ENCODE measurements at places on chromosomes 7 and 10.

DNA sequence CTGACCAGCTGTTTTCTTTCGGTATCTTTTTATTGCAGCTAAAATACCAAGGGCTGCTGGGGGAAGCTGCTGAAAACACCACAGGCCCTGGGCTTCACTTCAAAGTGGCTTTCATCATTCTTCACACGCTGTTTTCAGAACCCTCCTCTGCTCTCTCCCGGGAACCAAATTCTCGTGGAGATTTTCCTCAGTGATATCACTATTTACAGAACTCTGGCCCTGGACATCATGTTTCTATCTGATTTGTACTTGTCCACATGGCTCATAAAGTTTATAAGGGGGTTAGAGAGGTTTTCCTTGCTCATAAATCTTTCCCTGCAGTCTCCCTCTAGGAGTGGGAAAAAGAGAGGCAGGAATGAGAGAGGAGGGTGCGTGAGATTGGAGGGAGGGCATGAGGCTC is 177.4 kb upstream of the NPVF start:
- DNase-seq, result no peak

DNA sequence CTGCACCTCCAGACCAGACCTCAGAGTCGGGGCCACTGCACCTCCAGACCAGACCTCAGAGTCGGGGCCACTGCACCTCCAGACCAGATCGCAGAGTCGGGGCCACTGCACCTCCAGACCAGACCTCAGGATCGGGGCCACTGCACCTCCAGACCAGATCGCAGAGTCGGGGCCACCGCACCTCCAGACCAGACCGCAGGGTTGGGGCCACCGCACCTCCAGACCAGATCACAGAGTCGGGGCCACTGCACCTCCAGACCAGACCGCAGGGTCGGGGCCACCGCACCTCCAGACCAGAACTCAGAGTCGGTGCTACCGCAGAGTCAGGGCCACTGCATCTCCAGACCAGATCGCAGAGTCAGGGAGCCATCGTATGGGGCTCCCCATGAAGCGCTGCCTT is 105.9 kb downstream of the ACTR3B start:
- no peak for DNase-seq

DNA sequence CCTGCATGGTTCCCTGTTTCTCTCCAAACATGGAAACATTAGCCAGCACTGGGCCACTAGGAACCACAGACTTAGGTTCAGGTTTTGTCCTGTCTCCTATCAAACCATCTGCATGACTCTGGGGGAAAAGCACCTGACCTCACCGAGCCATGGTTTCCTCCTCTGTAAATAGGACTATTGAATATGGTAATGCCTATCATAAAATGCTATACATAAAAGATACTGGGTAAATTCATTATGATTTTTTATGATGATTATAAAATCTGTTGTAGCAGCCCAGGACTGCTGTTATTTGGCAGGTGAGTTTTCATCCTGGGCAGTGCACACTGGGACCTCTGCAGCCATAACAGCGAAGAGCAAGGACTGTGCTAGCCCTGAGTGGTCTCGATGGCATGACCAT is 131.8 kb downstream of the SH3PXD2A start:
- DNase-seq, result no peak

DNA sequence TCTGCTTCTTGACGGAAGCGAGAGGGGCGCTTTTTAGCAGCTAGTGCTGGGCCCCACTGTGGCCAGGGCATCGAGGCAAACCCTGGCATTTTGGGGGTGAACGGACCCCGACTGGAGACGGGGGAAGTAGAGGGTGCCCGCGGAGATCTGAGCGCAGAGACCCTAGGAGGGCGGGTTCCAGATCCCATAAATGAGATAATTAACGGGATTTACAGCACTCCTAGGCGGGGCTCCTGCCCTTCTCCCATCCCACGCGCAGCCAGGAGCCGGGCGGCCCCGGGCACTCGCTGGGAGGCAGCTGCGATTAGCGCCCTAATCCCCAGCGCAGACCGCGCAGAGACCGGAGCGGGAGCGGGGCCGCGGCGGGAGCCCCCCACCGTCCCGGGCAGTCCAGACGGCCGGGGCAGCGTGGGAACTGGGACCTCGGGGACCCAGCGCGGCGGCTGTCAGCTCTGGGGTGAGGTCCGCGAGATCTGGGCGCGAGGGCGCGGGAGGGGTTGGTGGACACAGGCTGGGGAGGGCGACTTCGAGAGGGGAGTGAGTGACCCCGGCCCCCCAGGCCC is 735 bp downstream of the JCAD start:
- no peak for DNase-seq

DNA sequence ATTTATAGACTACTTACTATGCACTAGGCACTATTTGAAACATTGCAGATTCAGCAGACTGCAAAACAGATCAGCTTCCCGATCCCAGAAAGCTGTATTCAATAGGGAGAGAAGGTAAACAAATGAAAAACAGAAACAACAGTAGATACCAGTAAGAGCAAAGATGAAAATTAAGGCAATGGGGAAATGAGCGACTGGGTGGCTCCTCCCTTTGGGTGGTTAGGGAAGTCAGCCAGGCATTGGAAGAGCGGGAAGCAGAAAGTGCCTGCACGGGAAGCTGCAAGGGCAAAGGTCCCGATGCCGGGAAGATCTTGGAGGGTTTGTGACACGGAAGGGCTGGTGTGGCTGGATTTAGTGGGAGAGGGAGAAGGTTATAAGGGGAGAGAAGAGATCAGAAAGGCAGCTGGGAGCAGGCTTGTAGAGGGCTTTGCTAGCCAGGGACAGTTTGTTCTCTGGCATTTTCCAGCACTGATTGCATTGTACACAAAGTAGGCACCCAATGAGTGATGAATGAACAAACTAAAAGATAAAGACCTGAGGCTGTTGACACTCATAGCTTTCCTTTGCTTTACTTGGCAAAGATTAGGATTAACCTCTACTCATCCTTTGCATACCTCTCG is 67.8 kb downstream of the NAMPT start:
- no peak for DNase-seq

DNA sequence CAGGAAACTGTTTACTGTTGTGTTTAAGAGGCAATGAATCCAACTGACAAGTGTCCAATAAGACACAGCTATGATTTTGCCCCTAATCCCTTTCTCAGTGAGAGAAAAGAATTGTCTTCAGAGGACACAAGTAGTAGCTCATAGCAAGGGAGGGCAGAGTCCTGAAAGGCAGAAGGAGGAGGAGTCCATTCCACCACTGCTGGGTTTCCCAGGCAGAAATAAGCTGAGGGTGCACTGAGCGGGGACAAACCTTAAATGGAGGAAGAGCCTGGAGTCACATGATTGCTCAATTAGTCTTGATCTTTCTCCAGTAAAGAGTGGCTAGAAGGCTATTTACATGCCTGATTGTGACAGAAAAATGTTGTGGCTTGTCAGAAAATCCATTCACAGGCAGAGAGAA is 573.8 kb downstream of the POM121L12 start:
- DNase-seq, result no peak

Measured in GDM1 (cell line).